ENCODE measurements at places on chromosomes 5 and 9.

DNA sequence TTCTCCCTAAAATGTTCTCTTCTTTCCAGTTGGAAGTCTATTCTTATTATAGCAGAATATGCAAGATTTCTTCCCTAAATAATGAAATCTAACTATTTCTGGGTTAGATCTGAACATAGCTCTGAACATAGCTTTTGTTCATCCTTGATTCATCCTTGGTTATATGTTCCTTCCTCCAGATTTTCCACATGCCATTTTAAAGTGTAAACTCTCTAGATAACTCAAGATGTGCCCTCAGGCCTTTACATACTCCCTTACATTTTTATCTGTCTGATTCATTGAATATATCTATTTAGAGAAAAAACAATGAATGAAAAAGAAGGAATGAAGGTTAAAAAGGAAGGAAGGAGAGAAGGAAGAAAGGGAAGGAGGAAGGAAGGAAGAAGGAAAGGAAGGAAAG lies 100.9 kb downstream of the FBXO38 start:
- no peak for DNase-seq
- H3K36me3 ChIP-seq = no peaks in the 10 kb centered on the region
- H3K4me3 ChIP-seq = no peak overlapping the region
- no peaks in the 10 kb centered on the region for H3K27me3 ChIP-seq
- no peak overlapping the region for H3K27ac ChIP-seq

GRCh38 chr5:32098291-32098690 lies 75.8 kb downstream of the GOLPH3 start:
- peaks cover 32% of the 10 kb centered on the region for H3K27me3 ChIP-seq
- peaks cover 71% of the 10 kb centered on the region for H3K36me3 ChIP-seq
- H3K4me1 ChIP-seq = peaks cover 62% of the 10 kb centered on the region
- DNase-seq = peak; percentile 77

DNA sequence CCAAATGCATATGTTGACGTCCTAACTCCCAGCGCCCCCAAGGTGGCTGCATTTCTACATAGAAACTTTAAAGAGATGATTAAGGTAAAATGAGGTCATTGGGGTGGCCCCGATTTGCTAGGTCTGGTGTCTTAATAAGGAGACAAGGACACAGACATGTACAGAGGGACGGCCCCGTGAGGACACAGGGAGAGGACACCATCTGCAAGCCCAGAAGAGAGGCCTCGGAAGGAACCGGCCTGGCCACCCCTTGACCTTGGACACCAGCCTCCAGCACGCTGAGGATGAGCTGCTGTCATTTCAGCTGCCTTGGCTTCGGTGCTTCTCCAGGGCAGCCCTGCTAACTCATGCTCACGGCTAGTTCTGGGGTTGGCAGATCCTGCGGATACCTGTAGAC lies 73.2 kb downstream of the MRPL36 start:
- peaks cover 1% of the 10 kb centered on the region for H3K36me3 ChIP-seq
- H3K4me1 ChIP-seq = no peaks in the 10 kb centered on the region
- H3K4me3 ChIP-seq = no peak overlapping the region
- DNase-seq = no peak
- no peak overlapping the region for H3K27ac ChIP-seq

- DNase-seq = peak; percentile 78
- no peaks in the 10 kb centered on the region for H3K36me3 ChIP-seq
- H3K4me1 ChIP-seq = peaks cover 13% of the 10 kb centered on the region
- no peak overlapping the region for H3K4me3 ChIP-seq
- no peak overlapping the region for H3K27ac ChIP-seq
Measured at GRCh38 chr5:63963080-63963735, 963 bp upstream of the HTR1A start.

GRCh38 chr9:76374783-76375559 lies 19.3 kb downstream of the RFK start:
- H3K4me1 ChIP-seq = peaks cover 8% of the 10 kb centered on the region
- H3K36me3 ChIP-seq = no peaks in the 10 kb centered on the region
- H3K27me3 ChIP-seq = no peaks in the 10 kb centered on the region
- peak overlapping the region; percentile 73 for H3K27ac ChIP-seq
- H3K4me3 ChIP-seq = no peak overlapping the region

DNA sequence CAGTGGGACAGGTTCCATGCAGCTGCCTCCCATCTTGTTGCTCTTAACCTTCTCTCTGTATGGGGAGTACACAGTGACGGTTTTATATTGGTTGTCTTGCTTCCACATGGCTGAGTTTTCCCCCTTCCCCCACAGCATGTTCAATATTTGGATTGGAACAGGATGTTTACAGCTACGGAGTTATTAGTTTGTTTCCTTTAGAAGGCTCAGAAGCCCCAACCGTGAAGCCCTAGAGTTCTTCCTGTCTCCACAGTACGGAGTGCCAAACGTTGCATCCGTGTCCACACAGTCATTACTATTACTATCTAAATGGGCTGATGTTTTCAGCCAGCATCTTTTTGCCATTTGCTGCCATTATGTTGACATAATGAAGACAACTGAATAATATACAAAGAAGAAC lies 277.5 kb downstream of the MARCHF11 start:
- H3K36me3 ChIP-seq = no peaks in the 10 kb centered on the region
- H3K4me3 ChIP-seq = no peak overlapping the region
- peak overlapping the region; percentile 27 for H3K27ac ChIP-seq
- no peaks in the 10 kb centered on the region for H3K27me3 ChIP-seq

DNA sequence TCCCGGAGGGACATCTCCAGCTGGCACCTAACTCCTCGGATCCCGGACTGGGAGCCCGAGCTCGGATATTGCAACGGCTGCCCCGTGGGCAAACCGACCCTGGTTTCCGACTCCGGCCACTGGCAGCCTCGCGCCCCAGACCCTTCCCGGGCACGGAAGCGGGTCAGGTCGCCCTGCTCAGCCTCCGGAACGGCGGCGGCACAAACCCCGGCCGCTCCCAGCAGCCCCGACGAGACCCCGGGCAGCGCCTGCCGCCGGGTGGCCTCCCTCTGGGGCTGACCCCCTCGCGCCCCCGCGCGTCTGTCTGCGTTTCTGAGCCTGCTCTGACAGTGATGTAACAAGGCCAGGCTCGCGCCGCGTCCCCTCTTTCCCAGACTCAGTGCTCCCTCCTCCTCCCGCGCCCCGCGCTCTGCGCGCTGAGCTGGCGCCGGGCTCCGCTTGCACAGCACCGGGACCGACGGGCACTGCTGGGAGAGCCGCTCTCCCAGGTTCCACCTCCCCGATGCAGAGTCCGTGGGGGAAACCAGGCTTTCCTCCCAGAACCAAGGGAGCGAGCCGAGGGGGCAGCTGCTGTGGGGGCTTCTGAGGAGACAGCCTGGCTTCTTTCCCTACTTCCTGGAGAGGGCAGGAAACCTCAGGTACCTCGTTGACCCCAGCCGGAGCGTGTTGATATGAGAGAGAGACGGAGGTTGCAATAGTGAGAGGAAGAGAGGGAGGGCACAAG lies at the start of gene TMEM215:
TMEM215 (plus strand) TSS at position 373 of the 724 bp plus-strand sequence. CDS start 644 bp downstream, outside the sequence.
- DNase-seq = peak; percentile 61
- H3K27ac ChIP-seq = no peak within 1 kb of the TSS
- H3K4me3 ChIP-seq = peak within 1 kb of the TSS; percentile 72

- H3K36me3 ChIP-seq = no peaks in the 10 kb centered on the region
- no peaks in the 10 kb centered on the region for H3K4me1 ChIP-seq
- H3K27ac ChIP-seq = no peak overlapping the region
- DNase-seq = no peak
- H3K27me3 ChIP-seq = no peaks in the 10 kb centered on the region
Measured at GRCh38 chr5:101424530-101425175, 521.6 kb upstream of the ST8SIA4 start.
